ENCODE measurements at places on chromosomes 7 and 10.

GRCh38 chr10:36385693-36386092 lies 739.7 kb upstream of the ANKRD30A start:
- no peak for DNase-seq

DNA sequence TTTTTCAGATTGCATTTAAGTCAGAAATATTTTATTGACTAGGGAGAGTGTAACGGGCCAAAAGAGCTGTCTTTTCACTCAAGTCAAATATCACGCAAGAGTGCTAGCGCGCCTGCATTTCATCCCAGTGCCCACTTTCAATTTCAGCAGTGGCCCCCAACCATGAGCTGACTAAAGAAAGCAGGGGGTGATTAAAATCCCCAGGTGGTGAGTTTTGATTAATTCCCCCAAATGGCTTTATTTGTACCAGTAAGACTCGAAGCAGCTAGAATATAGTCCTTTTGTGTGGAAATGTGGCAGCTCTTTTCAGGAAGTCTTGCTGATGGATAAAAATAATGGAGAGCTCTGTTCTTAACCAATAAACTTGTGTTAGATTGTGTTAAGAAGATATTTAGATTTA lies 35.3 kb downstream of the TRUB1 start:
- DNase-seq, result no peak

DNA sequence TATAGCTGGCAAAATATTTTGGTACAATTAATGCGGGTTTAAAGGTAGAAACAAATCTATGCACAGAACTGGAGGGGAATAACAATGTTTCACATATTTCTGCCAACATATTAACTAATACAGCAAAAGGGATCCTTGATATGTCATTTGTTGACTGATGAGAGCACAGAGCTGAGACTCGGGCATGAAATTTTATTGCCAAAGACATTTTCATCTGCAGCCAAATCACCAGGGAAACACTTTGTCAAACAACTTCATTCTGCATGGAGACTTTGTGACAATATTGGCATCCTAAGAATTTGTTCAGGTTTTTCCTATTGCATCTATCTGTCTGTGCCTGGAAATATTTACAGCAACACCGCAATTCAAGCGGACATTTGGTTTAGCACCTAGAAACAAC lies 117.8 kb upstream of the C1QL3 start:
- no peak for DNase-seq

DNA sequence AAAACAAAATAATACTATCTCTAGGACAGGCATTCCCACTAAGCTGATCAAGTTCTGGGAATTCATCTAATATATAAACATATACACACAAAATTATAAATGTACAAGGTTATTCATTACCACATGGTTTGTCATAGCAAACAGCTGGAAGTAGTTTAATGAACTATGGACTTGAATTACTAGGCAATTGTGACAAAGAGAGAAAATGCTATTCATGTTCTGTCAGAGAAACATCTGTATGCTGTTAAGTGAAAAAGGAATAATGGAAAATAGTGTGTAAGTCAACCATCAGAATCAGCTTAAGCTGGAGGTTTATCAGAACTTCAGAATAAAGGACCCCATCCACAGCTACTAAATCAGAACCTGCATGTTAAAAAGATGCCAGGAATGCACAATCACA lies 2.8 kb downstream of the ZNF248 start:
- DNase-seq, result no peak

DNA sequence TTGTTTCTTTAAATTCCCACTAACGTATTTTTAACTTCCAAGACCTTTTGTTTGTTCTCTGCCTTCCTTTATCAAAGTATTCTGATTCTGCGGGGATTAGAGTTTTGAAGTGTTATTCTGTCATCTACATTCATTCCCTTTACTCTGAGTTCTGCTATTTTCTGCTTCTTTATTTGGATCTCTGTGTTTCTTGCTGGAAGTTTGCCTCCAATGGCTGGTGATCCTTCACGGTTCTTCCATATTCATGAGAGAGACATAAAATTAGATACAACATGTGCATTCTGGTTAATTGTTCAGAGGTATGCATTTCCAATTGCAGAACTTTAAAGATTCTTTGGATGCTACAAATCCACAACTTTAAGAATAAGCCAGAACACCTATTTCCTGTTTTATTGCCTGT lies 244.7 kb upstream of the ADARB2 start:
- DNase-seq, result no peak

DNA sequence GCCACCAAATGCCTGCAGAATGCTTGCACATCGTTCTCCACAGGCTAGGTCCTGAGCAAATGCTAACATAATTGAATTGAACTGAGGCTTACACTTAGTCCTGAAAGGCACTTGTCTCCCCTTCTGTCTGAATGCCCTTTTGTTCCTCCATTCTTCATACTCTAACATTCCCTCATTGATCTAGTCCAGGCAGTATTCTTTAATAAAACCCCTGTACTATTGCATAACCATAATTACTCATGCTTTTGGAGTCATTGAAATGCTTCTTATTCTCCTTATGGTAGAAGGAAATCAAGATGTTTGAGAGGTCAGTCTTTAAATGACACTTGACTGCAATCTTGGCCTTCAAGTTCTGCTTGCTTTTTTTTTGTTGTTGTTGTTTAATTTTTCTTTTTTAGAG lies 7.1 kb downstream of the PI4K2A start:
- no peak for DNase-seq

DNA sequence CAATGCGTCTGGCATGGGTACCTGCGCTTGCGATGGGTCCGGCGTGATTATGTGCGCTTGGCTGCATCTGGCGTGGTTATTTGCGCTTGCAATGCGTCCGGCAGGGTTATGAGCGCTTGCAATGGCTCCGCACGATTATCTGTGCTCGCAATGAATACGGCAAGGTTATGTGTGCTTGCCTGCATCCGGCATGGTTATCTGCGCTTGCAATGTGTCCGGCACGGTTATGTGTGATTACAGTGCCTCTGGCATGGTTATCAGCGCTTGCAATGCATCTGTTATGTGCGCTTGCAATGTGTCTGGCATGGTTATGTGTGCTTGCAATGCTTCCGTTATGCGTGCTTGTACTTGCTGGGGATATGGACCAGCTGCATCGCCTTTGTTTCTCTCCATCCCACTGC lies 37.7 kb downstream of the RBAK start:
- DNase-seq, result no peak

GRCh38 chr10:22478555-22479334 lies 133.4 kb downstream of the SPAG6 start:
- peak; percentile 28 for DNase-seq

DNA sequence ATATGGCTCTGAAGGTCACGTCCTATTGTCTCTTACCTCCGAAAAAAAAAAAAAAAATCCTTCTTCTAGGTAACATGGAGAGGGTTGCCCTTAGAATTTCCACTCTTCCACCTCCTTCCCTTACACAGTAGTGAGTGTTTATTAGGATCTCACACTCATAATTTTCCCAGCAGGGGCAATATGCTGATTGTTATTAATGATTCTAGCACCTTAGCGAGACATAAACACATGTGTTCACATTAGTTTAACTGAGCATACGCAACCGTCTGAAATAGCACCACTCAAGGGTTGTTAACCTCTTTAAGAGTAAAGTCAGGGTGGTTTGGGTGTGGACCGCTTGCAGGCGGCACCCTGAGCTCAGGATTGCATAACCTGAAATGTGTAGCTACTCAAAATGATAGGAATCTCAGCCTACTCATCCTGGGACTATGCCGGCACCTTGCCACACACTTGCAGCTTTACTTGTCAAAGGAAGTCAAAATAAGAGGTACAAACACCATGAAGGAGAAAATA lies 52.2 kb downstream of the CPEB3 start:
- no peak for DNase-seq

DNA sequence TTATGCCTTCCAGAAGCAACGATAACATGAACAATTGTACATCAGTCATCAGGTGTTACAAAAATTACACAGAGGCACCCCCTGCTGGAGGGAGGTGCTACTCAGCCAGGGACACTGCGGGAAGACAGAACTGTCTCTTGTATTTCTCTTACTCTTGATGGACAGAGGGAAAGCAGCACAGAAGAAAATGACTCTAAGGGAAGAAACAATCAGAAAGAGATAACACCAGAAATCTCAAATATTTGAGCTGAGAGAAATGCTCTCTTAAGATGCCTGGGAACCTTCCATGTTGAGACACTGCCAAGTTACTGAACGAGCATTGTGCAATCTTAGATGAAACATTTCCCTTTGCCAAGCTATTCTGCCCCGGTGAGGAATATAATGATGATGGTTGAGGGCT lies 227.6 kb upstream of the NPSR1 start:
- DNase-seq, result no peak

- DNase-seq, result no peak
These were observed 217.9 kb downstream of the SFMBT2 start for GRCh38 chr10:7192831-7193361.

DNA sequence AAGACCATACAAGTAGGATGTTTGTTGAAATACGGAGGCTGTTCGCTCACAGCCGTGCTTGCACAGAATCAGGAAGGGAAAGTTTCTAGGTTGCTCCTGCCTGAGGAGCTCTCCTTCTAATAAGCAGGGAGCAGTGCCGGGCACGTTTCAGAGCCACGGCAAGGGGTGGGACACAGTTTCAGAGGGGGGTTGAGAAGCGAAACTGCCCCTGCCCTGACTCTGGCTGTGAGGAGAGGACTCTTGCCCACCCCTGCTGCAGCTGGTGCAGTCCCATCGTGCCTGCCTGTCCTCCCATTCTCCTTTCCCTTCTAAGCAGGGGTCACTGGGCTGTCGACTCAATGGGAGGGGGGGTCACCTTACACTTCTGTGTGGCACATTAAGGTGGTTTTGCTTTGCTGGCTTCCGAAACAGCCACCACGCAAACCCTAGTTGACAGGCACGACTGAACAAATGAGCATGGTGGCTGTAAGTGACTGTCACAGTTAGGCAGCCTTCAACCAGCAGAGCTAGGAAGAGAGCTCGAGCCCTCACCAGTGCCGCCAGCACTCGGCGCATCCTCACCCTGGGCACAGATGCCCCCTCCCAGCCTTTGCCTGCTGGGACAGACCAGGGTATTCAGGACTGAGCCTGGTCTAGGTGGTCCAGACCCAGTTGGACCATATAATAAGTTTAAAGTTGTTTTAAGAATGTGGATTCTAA lies 37.5 kb downstream of the ZNF467 start:
- DNase-seq, result no peak

GRCh38 chr7:68280931-68281330 lies 1284.3 kb downstream of the TYW1 start:
- DNase-seq, result no peak

- no peak for DNase-seq
These were observed 42.8 kb downstream of the CPXM2 start for GRCh38 chr10:123848564-123849457.

DNA sequence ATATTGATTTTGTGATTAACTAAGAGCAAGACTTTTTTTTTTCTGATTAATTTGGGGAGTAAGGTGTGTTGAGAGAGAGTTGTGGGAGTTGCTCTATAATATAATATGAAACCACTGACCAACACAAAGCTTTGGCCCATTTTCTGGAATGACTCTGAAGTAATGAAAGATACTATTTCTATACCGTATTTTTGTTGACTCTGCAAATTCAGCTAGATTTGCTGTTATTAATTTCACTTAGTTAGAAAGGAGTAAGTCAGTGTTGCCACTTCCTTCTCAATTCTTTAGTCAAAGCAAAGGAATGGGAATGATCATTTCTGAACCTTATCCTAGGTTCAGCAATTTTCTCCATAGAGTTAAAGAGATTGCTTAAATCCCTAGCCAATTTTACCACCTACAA lies 313.0 kb upstream of the FZD1 start:
- DNase-seq, result no peak

DNA sequence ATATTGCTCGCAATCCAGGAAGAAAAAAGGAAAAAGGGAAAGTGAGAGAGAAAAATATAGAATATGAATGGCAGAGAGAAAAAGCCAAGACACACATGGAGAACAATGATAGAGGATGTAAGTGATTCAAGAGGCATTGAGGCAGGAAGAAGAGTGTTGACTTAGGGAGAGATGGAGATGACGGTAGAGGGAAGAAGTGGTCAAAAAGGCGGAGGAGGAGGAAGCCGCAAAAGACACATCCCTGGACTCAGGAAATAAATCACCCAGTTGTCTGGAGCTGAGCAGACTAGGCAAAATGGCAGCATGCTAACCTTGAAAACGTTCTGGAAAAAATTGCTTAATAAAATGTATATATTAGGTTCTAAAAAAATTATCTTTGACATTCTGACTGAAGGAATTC lies 17.7 kb upstream of the GPR37 start:
- DNase-seq, result no peak

DNA sequence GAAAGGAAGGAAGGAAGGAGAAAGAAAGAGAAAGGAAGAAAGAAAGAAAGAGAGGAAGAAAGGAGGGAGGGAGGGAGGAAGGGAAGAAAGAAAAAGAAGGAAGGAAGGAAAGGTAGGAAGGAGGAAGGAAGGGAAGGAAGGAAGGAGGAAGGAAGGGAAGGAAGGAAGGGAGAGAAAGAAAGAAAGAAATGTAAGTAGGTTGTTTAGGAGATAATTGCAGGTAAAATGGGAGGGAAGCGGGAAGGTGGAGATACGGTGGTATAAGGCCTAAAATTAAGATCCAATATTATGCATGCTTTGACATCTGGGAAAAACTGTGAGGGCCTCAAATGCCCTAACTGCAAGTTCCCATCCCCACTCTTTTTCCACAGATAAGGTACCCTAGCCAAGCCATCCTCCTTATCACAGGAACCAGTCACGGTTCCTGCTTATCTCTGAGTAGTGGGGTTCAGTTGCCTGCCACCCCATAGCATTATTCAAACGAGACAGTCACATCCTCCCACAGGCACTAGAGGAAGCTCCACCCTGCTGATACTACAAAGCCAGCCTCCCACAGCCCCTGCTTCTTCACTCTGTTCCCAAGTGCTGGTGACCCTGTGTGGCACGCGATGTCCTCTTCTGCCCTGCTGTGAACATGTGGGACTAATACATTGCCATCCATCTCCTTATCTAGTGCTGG lies 28.7 kb downstream of the ST8SIA6 start:
- peak; percentile 23 for DNase-seq

GRCh38 chr7:141731476-141732149 lies 6.5 kb upstream of the SSBP1 start:
- DNase-seq, result no peak

DNA sequence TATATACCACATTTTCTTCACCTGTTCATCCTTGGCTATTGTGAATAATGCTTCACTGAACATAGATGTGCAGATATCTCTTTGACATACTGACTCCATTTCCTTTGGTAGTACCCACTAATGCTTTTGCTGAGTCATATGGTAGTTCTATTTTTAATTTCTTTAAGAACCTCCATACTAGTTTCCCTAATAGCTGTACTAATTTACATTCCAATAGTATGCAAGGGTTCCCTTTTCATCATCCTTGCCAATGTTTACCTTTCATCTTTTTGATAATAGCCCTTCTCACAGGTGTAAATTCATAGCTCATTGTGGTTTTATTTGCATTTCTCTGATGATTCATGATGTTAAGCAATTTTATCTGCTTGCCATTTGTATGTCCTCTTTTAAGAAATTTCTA lies 159.9 kb downstream of the CALCR start:
- DNase-seq, result no peak

DNA sequence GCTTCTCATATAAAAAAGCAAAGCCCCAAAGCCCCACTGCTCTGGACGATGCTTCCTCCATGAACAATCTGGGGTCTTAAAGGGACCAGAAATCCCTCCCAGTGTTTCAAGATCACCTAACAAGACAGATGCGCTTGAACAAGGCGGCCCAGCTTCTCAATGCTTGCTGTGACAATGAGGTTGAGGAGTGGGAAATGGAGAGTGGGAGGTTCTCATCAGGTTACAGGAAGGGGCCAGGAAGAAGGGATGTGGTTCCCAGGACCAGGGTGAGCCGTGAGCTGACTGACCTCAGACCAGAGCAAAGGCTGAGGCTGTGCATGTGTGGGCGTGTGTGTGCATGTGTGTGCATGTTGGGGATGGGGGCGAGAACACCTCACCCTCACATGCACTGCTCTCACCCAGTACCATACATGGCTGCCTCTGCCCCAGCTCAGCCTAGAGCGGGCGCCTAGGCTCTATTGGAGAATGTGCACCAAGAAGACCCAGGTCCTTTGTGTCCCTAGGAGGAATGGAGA lies 220.8 kb upstream of the GPR26 start:
- DNase-seq, result no peak

Measured in immature natural killer cell (primary cell).